Left renal cortex interstitium (tissue), 4 donors: ENCODE measurements at places on chromosomes 4 and X. TPM values are rescaled to one million over a fixed set of nuclear protein-coding genes. Genes with fewer than 3 reads are reported as not detected.

The PAK3 gene
- 7.7 TPM for polyA plus RNA-seq

The SLITRK4 gene
- polyA plus RNA-seq = 15.7 TPM

The ARMCX2 gene
- 134 TPM for polyA plus RNA-seq

The RHOH gene
- 0.64 TPM for polyA plus RNA-seq

The ESX1 gene
- polyA plus RNA-seq = not detected

The HTRA3 gene
- polyA plus RNA-seq = 16.7 TPM

The C4orf50 gene
- 0.01 TPM for polyA plus RNA-seq

The DRP2 gene
- polyA plus RNA-seq = 2.2 TPM

The TMPRSS11A gene
- 0.04 TPM for polyA plus RNA-seq

The UGT2B10 gene
- polyA plus RNA-seq = 0.49 TPM

- no peak for DNase-seq
Observed at GRCh38 chrX:73850124-73851013, 287.4 kb downstream of the CHIC1 start.

DNA sequence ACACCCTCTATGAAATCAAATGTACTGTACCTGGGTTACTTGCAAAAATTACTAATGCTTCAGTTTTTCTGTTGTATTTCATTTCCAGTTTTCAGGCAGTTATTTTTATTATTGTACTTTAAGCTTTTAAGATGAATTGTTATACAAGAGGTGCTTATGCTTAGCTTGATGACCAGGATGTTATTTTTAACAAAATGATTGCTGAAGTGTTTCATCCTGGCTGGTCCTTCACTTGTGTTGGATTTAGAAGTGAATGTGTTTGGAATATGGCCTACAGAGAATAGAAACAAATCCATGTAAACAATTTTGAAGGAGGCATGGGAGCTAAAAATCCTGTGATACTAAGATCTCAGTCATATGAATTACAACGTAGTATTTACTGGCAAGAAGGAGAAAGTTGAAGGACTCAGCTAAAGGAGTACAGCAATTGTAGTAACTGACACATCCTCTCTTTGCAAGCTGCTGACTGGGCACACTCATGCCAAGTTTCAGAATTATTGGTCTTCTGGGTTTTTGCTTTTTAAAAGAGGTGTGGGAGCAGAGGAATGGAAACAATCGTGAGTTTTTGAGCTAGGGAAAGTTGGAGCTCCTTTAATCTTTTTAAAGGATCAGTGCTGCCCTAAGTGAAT, 9.2 kb downstream of the UBE2A start:
- DNase-seq = no peak

GRCh38 chr4:103204111-103204510, 6.0 kb upstream of the CENPE start:
- no peak for DNase-seq

- DNase-seq = no peak
Observed at GRCh38 chr4:38723114-38723513, 59.1 kb downstream of the KLF3 start.

GRCh38 chr4:106746451-106746850, 289.7 kb downstream of the DKK2 start:
- DNase-seq = no peak

- DNase-seq = no peak
Observed at GRCh38 chr4:111204797-111205196, 581.9 kb upstream of the PITX2 start.

DNA sequence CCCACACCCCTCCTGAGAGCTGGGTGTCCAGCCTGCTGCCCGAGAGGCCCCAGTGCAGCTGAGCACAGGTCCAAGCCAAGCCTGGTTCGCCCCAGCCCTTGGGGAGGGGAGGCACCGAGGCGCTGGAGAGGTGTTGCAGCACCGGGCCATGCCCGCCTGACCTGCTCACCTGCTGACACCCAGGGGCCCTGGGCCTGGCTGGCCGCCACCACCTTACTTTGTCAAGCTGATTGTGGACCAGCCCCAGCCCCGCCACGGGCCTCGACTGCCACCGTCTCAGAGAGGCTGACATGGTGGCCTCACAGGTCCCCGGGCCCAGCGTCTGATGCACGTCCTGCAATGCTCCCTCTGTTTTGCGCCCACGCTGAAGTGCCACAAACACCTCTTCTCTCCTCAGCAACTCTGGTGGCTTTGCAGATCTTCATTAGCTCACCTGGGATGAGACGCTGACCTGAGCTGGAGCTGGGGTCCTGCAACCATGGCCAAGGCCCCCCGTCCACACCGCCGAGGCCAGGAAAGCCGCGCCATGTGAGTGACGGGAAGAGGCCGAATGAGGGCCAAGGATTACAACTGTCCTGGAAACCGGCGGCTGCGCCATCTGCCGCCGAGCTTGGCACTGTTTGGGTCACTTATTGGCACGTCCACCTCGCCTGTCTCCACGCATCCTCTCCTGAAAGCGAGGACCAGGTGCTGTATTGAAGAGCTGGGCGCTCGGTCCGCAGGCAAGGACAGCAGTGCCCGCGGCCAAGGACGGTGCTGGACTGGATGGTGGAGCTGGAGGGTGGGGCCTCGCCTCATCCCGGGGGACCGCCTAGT, 7.6 kb downstream of the CPLX1 start:
- no peak for DNase-seq

DNA sequence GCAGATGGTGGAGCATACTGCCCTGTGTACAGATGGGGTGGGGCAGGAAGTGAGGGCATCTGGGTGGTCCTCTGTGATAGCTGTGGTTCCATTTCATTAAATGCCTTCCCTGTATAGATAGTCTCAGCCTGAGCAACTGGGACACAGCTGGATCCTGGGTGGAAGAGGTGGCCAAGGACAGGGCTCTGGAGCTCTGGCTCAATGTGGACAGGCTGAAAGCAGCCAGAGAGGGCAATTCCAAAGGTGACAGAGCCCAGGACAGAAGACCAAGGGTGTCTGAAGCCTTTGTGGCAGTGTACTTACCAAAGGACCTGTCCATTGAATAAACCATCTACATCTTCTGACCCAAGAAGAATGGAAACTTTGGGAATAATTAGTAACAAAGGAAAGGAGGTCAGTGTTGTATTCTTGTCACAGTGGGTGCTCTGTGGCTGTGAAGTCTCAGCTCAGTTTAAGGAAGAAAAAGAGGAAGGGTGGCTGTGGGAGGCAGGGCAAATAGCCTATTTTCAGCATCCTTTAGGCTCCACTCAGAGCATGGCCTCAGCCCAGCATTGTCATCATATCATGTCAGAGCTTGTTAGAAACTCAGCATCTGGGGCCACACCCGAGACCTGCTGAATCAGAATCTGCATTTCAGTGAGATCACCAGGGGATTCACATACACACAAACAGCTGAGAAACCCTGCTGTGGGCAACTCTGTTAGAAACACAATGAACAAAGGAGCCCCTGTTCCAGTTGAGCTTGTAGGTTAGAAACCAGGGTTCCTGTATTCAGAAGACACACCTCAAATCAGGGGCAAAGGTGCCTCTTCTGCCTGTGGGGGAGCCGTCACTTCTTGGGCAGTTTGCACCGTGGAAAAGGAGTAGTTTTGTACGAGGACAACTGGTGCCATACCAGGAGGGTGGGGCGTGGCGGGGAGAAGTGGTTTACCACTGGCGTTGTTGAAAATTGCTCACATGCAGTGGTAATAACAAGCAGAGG, 168.6 kb downstream of the PTTG2 start:
- DNase-seq = no peak

DNA sequence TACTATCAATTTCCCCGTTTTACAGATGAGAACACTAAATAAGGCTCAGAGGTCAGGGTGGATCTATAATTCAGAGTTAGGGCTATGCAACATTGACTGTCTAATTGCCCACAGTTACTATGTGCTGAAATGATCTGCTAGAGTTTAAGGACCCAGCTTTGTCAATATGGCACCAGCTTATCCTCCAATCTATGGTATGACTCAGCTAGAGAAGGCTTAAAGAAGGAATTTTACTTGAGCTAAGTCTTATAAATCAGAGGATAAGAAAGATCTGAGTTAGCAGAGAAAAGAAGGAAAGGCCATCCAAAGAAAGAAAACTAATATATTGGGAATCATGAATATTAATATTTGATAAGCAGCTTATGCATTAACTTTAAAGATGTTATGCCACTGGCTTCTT, 78.1 kb downstream of the ASB9 start:
- DNase-seq = no peak

DNA sequence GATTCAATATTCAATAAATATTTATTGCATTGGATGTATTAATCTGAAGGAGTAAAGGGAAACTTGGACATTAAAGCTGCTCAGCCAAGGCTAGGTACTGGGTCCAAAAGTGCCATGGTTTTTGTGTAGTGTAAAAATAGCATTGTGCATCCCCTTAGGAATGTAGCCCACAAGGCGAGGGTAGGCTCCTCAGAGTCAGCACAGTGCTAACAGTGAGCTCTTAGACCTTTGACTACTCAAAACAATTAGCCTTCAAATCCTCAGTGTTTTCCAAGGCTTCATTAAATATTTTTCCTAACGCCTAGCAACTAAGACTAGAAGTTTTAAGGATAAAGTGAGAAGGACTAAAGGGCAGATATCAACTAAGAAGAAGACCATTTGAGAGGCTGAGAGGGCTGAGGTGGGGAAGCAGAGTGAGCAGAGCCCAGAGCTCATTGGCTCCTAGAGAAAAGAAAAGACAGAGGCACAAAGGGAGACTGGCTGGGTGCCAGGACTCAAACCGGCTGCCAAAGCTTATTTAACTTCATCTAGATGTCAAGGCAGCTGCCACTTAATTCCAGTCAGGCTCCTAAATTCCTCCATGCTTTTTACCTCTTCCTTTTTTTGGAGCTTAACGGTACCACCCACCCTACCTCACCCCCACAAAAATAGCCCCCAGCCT, 17.0 kb downstream of the PRKG2 start:
- no peak for DNase-seq

- no peak for DNase-seq
Observed at GRCh38 chr4:2858451-2859217, 15.0 kb downstream of the ADD1 start.

DNA sequence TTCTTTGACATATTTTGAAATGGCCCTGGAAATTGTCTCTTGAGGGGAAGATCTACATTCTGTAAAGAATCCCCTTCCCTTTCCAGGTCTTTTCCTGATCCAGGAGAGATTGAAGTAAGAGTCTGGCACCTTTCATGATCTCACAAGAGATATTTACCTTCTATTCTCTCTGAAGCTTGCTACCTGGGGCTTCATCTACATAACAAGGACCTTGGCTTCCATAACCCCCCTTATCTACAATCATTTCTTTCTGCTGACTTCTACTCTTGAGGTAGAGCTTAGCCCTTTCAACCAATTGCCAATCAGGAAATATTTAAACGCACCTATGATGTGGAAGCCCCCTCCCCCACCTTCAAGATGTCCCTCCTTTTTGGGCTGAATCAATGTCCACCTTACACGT, 383.7 kb upstream of the MAGEB18 start:
- DNase-seq = no peak

DNA sequence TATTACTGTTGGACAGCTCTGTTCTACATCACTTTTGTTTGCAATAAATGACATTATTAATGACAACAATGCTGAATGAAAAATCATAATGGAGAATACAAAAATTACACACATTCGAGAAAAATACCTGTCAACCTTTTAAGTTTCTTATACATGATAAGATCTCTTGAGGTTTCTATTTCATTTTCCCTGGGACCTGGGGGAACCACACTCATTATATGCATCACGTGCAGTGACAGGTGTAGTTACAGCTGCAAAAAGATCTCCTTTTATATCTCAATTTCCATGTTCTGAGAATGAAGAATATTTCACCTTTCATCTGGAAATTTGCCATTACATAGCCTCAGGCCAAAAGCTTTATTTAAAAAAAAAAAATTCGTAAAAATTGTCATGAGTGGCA, 1347.0 kb upstream of the AGA start:
- no peak for DNase-seq

GRCh38 chrX:79361192-79361870, 5.8 kb downstream of the ITM2A start:
- no peak for DNase-seq

GRCh38 chr4:174023641-174024040, 259.8 kb downstream of the FBXO8 start:
- no peak for DNase-seq

DNA sequence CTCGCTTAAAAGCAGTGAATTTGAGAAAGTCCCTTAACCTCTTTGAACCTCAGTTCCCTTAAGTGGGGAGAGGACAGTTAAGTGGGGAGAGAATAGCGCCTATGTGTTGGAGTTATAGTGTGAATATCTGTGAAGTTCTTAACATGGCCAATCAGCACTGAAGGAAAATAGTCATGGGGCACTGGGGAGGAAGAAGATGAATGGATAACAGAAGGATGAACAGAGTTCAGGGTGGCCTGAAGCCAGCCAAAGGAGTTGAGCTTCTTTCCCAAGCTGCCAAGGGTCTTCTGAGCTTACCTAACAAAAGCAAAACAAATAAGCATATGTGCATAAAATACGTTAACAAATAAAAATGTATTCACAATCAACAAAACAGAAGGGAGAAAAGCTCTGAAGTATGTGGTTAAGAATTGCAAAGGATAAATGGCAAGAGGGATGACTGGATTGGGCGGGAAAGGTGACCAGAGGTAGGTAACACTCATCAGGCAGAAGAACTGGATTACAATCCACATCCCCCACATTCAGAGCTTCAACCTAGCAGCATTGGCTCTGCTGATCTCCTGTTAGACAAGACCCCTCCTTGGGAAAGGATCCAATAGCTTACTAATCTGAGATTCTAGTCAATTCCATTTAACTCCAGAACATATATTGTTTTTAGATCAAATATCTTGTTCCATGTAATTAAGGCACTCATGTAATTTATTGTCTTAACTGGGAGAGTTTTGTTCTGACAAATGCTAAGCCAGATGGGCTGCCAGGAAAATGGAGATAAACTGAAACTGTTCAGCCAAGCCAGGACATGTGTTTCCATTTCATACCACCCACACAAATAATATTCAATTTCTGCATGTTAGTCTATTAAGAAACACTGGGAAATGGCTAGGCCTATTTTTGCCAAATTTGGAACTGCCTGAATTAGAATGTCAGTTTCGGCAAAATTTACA, 221.2 kb downstream of the LDB2 start:
- DNase-seq = no peak

DNA sequence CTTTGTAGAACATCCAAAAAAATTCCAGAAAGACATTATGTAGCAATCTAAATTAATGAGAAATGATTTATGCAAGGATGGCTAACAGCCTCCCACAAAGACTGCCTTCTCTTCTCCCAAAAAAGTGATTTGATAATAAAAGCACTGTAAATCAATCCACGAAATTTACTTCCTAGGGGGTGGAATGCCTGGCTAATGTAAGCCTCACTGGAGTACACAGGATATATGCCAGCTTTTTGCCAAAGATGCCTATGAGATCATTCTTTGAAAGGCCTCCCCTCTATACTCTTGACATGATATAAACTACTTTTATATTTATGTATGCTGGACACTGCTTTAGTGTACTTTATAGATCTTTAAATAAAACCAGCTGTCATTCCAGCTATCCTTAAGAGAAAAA, 211.1 kb downstream of the ADAMTS3 start:
- no peak for DNase-seq

DNA sequence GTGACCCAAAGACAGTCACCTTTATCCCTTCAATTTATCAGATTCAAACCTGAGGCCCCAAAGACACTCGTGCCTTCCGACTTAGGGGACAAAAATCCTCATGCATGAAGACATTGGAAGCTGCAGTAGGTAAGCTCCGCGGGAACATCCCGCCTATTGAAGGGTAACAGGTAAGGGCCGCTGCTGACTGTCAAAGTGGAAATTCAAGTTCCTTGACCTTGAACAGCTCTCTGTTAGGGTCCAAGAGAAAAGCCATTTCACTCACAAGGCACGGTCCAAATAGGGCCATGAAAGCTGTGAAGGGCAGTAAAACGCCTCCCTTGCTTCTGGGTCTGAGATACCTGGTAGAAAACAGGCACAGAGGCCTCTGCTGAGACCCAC, 34.2 kb downstream of the CCDC149 start:
- DNase-seq = no peak

GRCh38 chr4:8069102-8069752, 89.4 kb downstream of the ABLIM2 start:
- no peak for DNase-seq

GRCh38 chr4:153209410-153209809, 5.2 kb downstream of the TRIM2 start:
- DNase-seq = no peak
